ENCODE measurements at places on chromosomes 7 and 10.

DNA sequence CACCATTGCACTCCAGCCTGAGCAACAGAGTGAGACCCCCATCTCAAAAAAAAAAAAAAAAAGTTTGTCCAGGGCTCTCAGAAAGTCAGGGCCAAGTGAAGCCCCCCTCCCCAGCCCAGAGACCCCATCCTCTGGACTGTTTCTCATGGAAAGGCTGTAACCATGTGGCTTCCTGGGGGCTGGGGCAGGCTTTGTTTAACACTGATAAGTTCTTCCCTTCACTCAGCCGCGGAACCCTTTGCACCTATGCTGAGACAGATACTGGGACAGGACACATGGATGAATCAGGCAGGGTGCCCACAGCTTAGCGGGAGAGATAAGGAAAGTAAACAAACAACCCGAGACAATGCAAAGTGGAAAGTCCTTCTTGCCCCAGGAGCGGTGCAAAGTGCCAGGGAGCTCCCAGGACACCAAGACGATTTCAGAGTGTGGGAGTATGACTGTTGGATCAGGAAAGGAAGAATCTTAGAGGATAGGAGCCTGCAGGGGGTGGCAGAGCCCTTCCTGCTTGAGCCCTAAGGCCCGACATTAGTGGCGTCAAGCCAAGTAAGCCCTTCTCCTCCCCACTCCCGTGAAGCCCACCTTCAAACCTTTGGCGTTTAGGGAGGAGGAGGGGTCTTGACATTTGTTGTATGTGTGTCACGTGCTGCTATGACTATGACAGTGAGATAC, 11.6 kb downstream of the MLXIPL start:
- DNase-seq = peak; percentile 33

DNA sequence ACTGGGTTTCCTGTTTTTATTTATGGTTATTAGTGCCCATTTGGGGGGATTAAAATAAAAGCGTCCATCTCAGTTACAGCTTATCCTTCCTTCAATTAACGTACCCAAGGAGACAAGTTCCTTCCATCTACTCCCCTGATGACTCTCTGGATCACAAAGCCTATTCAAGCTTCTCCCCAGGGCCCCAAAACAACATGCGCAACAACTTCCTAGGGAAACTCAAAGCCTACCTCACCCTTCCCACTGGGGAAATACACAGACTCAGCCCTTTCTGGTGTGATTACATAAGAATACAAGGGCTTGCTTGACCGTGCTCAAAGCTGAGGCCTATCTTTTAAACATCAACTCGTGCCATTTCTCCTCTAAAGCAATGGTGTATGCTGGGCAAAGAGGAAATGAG, 112.4 kb downstream of the CDK6 start:
- DNase-seq = no peak

- no peak for DNase-seq
These were observed 292.0 kb downstream of the FZD1 start for GRCh38 chr7:91556239-91556638.

DNA sequence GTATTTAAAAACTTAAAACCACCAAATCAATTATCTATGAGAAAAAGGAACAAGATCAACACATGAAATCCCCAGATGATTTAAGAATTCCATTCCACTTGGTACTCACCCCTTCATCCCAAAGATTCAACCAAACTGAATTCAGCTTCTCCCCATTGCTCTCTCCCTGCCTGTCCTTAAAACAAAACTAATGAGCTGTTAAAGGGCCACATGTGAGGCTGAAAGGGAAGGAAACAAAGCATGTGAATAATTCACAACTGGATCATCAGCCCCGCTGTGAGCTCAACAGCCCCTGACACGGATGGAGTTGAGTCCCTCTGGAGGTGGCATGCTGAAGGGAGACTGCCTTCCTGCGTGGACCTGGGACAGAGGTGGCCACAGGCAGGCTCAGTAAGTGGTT, 32.9 kb downstream of the VOPP1 start:
- no peak for DNase-seq

GRCh38 chr10:73225518-73225917, 21.5 kb downstream of the DNAJC9 start:
- DNase-seq = no peak

All from AG08395 (cell line).